Spinal cord (tissue), 10 donors: ENCODE measurements at places on chromosomes 3 and 15. TPM values are rescaled to one million over a fixed set of nuclear protein-coding genes. Genes with fewer than 3 reads are reported as not detected.

Gene LEO1
- 29.7 TPM for total RNA-seq

Gene ACSBG1
- 43.3 TPM for total RNA-seq

- H3K4me3 ChIP-seq = peak overlapping the region; percentile 3
- peak; percentile 57 for DNase-seq
- H3K27ac ChIP-seq = peak overlapping the region; percentile 72
- peaks cover 19% of the 10 kb centered on the region for H3K4me1 ChIP-seq
- no peaks in the 10 kb centered on the region for H3K36me3 ChIP-seq
- H3K27me3 ChIP-seq = no peaks in the 10 kb centered on the region
These were observed 293.3 kb upstream of the TBL1XR1 start for GRCh38 chr3:177490626-177491025.

Gene DUOX1
- total RNA-seq = under 0.01 TPM

DNA sequence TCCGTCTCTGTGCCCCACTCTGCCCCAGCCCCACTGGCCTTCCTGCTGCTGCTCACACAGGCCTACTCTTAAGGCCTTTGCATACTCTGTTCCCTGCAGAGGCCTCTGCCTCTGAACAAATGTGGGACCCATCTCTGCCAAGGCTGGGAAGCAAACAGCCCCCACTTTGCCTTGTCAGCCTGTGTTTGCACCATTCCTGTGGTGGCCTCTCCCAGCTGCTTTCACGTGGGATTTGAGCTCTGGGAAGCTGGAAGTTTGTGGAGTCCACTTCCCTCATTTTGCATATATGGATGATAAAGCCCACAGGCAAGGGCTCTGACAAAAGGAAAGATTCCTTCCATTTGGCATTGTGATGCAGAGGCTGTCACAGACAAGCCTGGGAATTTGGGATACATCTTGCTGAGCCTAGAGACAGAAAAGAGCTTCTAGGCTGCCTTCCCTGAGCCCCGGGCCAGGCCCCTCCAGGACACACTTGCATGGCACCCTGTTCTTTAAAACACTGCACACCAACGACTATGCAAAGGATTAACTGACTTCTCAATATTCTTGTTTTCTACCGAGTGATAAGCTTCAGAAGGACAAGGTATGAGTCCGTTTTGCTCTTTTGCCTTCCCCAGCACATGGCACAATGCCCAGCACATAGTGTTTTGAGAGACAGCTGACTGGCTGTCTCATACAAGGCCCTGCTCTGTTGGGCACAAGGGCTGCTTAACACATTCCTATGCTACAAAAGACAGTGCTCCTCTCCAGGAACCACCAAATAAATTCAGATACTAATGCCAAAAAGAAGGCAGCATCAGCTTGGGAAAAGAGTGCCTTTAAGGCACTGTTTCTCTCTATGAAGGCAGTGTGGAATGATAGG lies 120.7 kb upstream of the TOPAZ1 start:
- no peaks in the 10 kb centered on the region for H3K27me3 ChIP-seq
- peaks cover 14% of the 10 kb centered on the region for H3K4me1 ChIP-seq

Gene PPP2R3A
- 19.3 TPM for total RNA-seq

Gene GXYLT2
- total RNA-seq = 30.9 TPM

DNA sequence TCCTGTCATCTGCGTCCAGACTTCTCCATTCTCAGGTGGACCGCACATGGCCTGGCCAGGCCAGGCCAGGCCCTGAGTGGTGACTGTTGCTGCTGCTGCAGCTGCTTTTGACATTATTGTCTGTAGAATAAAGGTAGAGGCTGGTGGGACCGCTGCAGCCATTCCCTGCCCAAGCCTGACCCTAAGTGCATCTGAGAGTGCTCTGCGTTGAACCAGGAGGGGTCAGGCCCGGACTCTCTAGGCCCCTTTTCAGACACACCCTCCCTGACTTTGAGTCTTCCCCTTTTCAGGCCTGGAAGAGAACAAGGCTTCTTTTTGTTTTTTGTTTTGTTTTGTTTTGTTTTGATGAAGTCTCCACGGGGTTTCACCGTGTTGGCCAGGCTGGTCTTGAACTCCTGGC lies 54.6 kb upstream of the FLNB start:
- no peaks in the 10 kb centered on the region for H3K27me3 ChIP-seq
- DNase-seq = no peak
- no peak overlapping the region for H3K4me3 ChIP-seq

Gene UCN2
- total RNA-seq = 0.77 TPM

- no peak overlapping the region for H3K27ac ChIP-seq
- no peak for DNase-seq
- no peaks in the 10 kb centered on the region for H3K4me1 ChIP-seq
- H3K4me3 ChIP-seq = no peak overlapping the region
- H3K27me3 ChIP-seq = no peaks in the 10 kb centered on the region
These were observed 133.7 kb downstream of the FOXB1 start for GRCh38 chr15:60137711-60138396.

Gene C3orf85
- not detected for total RNA-seq

Gene ALPK3
- total RNA-seq = 5.8 TPM

Gene GALNT15
- total RNA-seq = 10.4 TPM

DNA sequence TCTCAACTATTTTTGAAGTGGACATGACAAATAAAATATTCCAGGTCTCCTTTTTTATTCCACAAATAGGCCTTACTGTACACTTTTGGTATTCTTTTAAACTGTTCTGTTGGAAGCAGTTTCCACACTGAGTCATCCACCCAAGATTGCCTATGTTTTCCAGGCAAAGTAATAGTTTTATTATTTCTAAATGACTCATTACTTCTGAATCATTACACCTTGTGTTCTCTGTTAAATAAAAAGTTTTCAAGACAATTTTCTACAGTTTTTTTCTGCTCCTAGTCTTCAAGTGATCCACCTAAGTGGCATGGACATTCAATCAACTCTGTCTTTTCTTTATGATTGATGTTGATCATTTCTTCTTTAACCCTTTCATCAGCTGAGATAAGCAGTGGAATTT lies 26.5 kb downstream of the PPP2R3A start:
- H3K27me3 ChIP-seq = no peaks in the 10 kb centered on the region
- no peaks in the 10 kb centered on the region for H3K4me1 ChIP-seq
- no peak overlapping the region for H3K4me3 ChIP-seq
- no peak for DNase-seq
- no peak overlapping the region for H3K27ac ChIP-seq

- H3K4me1 ChIP-seq = no peaks in the 10 kb centered on the region
- H3K4me3 ChIP-seq = no peak overlapping the region
- H3K27ac ChIP-seq = no peak overlapping the region
- no peaks in the 10 kb centered on the region for H3K36me3 ChIP-seq
- DNase-seq = no peak
- H3K27me3 ChIP-seq = no peaks in the 10 kb centered on the region
These were observed 366.7 kb upstream of the ZNF717 start for GRCh38 chr3:76152028-76152427.

- H3K4me3 ChIP-seq = no peak overlapping the region
- H3K4me1 ChIP-seq = no peaks in the 10 kb centered on the region
- no peaks in the 10 kb centered on the region for H3K27me3 ChIP-seq
- no peak overlapping the region for H3K27ac ChIP-seq
These were observed 308.5 kb downstream of the ROBO2 start for GRCh38 chr3:77348244-77348855.

Gene TRPM1
- total RNA-seq = 0.10 TPM

Gene ITPKA
- total RNA-seq = 1.2 TPM

Gene TMEM202
- total RNA-seq = not detected

- H3K4me1 ChIP-seq = no peaks in the 10 kb centered on the region
- H3K27ac ChIP-seq = no peak overlapping the region
- no peaks in the 10 kb centered on the region for H3K27me3 ChIP-seq
- no peaks in the 10 kb centered on the region for H3K36me3 ChIP-seq
- H3K4me3 ChIP-seq = no peak overlapping the region
- no peak for DNase-seq
These were observed 33.9 kb upstream of the MBNL1 start for GRCh38 chr3:152234657-152235375.

GRCh38 chr3:97942801-97943546 lies 29.3 kb downstream of the RIOX2 start:
- no peak overlapping the region for H3K27ac ChIP-seq
- DNase-seq = no peak
- H3K36me3 ChIP-seq = no peaks in the 10 kb centered on the region
- H3K27me3 ChIP-seq = no peaks in the 10 kb centered on the region
- H3K4me1 ChIP-seq = no peaks in the 10 kb centered on the region

DNA sequence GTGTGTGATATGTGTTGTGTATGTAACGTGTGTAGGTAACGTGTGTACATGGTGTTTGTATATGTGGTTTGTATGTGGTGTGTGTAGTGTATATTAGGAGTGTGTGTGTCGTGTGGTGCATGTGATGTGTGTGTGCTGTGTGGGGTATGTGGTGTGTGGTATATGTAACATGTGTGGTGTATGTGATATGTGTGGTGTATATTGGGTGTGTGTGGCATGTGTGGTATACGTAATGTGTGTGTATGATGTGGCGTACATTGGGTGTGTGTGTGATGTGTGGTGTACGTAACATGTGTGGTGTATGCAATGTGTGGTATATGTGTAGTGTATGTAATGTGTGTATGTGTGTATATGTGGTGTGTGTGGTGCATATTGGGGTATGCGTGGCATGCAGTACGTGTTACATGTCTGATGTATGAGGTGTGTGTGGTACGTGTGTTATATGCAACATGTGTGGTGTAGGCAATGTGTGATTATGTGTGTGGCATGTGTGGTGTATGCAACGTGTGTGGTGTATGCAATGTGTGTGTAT lies 41.2 kb downstream of the ARRDC4 start:
- no peak overlapping the region for H3K4me3 ChIP-seq
- H3K27me3 ChIP-seq = no peaks in the 10 kb centered on the region
- H3K4me1 ChIP-seq = peaks cover 5% of the 10 kb centered on the region
- no peaks in the 10 kb centered on the region for H3K36me3 ChIP-seq
- DNase-seq = no peak
- H3K27ac ChIP-seq = no peak overlapping the region

DNA sequence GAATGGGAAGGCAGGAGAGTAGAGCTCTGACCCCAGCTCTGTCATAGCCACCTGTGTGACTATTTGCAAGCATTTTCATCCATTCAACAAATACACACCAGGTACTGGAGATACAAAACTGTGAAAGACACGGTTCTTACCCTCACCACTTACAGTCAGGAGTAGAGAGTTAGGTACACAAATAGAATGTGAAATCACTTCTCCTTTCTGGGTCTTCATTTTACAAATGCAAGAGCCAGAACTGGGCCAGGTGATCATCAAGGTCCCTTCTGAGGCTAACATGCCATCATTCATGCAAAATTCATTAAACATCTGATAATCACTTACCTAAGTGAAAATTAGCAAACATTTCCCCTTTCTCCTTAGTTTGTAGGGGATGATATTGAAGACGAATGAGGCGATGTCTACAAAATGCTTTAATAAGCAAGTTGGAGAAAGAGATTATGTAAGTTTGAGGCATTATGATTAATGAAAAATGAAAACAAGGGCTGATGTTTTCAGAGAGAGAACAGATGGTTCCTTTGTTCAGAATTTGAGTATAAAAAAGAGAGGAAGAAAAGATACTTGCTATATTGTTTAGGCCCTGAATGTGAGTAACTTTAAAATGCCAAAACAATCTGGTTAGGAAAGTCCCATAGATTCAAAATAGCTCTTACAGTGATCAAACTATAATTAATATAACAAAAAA lies 88.6 kb downstream of the LPP start:
- no peak overlapping the region for H3K4me3 ChIP-seq
- no peak overlapping the region for H3K27ac ChIP-seq

Gene PARP6
- total RNA-seq = 114 TPM

DNA sequence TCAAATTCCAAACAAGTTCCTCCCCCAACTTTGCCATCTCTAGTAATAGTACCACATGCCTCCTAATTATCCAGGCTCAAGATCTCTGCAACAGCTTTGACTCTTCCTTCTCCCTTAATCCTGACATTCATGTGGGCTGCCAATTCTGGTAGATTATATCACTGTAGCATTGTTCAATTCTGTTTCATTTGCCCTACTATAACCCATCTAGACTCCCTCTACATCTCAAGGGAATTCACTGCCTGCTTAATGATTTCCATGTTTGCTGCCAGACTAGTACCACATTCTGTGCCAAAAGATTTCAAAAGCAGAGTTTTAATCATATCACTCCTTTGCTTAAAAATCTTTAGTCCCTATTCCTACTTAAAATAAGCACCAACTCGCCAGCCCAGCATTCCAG lies 34.6 kb upstream of the PPIB start:
- H3K27me3 ChIP-seq = no peaks in the 10 kb centered on the region
- peaks cover 16% of the 10 kb centered on the region for H3K36me3 ChIP-seq
- no peak for DNase-seq
- no peaks in the 10 kb centered on the region for H3K4me1 ChIP-seq

Gene LDHAL6B
- not detected for total RNA-seq

DNA sequence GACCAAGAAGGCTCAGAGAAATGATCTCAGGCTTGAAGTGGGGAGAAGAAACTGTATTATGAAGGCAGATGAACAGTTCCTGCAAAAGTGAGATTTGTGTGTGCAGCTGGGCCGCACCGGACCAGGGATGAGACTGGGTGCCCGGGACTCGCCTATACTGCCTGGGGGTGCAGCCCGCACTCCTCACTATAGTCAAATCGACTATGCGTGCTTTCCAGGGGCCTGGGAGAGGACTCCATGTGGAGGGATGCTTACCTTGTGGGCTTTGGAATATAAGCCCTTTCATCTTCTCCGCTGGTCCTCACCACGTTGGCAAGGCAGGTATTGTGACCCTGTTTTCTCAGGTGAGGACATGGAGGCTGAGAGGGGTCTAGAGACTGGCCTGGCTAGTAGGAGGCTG lies 32.9 kb upstream of the APOD start:
- H3K4me1 ChIP-seq = peaks cover 7% of the 10 kb centered on the region
- H3K4me3 ChIP-seq = no peak overlapping the region
- DNase-seq = no peak
- no peak overlapping the region for H3K27ac ChIP-seq
- H3K27me3 ChIP-seq = no peaks in the 10 kb centered on the region
- no peaks in the 10 kb centered on the region for H3K36me3 ChIP-seq

- peaks cover 6% of the 10 kb centered on the region for H3K4me1 ChIP-seq
- peaks cover 3% of the 10 kb centered on the region for H3K36me3 ChIP-seq
- H3K27ac ChIP-seq = no peak overlapping the region
- no peak for DNase-seq
- H3K27me3 ChIP-seq = no peaks in the 10 kb centered on the region
- H3K4me3 ChIP-seq = no peak overlapping the region
These were observed 49.6 kb upstream of the ROPN1 start for GRCh38 chr3:124041553-124041952.
